ENCODE measurements at places on chromosomes 12 and 14.

GRCh38 chr12:103547929-103548328, 39.1 kb upstream of the STAB2 start:
- DNase-seq: no peak

GRCh38 chr12:57679697-57680096, 14.2 kb upstream of the OS9 start:
- no peak for DNase-seq

- DNase-seq: no peak
Observed at GRCh38 chr12:70427611-70428010, 61.5 kb downstream of the KCNMB4 start.

DNA sequence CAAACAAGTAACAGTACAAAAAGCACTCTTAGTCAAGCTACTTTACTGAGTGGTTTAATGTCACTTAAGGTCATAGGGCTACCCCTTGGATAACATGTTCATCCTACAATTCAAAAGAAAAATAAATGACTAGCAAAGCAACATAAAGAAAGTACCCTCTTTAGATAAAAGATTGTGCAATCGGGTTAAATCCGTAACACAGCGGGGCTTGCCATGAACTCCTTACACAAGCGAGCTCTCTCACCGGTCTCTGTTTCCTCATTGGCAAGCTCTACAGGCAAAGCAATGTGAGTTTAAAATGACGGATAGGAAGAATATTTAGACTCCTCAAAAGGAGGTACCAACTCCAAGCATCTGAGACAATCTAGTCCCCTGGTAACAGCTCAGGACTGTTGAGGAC, 140.6 kb downstream of the EGLN3 start:
- no peak for DNase-seq

GRCh38 chr14:90421632-90422020, 24.8 kb downstream of the CALM1 start:
- DNase-seq: no peak

DNA sequence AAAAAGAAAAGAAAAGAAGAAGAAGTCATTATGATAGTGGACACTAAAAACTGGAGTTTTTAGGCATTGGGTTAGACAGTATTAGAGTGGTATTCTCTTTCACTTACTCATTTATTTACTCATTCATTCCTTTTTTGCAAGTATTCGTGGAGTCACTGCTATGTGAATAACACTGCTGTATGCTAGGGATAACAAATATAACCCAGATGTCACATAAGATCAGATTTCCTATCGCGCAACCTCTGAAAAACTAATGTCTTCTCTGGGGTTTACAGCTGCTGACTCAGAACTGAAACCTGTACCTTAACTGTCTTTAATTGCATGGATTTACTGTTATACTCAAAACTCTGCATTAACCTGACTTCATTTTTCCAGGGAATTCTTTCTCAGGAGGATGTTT, 353.7 kb downstream of the LRIG3 start:
- no peak for DNase-seq

DNA sequence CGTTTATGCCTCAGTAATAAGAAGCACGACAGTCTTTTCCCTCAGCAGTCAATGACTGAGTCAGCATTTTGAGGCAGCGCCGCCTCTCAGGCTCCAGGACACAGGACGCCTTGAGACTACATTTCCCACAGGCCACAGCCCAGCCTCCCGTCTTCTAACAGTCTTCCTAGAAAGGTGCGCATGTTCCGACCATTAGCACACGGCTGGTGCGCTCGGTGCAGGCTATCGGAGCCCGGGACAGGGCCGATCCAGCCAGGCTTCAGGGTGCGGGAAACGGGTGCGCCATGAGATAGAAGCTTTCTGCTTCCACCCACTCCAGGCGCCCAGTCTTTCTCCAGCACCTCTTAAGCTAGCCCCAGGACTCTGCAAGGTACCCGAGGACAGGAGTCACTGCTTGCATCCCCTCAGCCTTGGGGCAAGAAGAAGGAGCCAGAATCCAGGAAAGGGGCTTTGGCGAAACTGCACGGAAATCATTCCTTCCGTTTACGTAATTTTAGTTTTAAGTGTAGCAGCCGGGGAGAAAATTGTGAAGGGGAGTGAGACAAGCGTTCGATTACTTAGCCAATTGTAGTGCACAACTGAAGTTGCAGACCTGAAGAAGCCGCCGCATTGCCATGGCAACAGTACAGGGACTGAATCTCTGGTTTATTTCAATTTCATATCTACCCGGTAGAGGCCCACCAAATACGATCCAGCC, 54.0 kb downstream of the ZNF641 start:
- DNase-seq: no peak

DNA sequence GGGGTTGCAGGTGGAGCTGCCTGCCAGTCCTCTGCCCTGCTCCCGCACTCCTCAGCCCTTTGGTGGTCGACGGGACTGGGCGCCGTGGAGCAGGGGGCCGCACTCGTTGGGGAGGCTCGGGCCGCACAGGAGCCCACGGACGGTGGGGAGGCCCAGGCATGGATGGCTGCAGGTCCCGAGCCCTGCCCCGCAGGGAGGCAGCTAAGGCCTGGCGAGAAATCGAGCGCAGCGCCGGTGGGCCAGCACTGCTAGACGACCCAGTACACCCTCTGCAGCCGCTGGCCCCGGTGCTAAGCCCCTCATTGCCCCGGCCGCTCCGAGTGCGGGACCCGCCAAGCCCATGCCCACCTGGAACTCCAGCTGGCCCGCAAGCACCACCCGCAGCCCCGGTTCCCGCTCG, 221.8 kb downstream of the BTG1 start:
- no peak for DNase-seq

GRCh38 chr12:6435961-6436715, 8.6 kb upstream of the CD27 start:
- DNase-seq: no peak

DNA sequence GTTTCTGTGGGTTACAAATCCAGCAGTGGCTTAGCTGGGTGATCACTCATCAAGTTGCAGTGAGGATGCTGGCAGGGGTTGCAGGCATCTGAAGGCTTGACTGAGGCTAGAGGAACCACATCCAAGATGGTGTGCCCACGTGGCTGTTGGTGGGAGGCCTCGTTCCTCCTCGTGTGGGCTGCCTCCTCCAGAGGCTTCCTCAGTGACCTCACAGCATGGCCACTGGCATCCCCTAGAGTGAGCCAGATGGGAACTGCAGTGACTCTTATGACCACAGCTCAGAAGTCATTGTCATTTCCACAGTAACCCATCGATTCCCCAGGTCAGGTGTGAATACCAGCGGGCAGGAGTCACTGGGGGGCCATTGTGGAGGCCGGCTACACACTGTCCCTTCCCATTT, 17.8 kb downstream of the AACS start:
- DNase-seq: no peak

- no peak for DNase-seq
Observed at GRCh38 chr12:119456824-119457223, 122.3 kb downstream of the CCDC60 start.

- no peak for DNase-seq
Observed at GRCh38 chr12:91781114-91781513, 364.5 kb downstream of the BTG1 start.

DNA sequence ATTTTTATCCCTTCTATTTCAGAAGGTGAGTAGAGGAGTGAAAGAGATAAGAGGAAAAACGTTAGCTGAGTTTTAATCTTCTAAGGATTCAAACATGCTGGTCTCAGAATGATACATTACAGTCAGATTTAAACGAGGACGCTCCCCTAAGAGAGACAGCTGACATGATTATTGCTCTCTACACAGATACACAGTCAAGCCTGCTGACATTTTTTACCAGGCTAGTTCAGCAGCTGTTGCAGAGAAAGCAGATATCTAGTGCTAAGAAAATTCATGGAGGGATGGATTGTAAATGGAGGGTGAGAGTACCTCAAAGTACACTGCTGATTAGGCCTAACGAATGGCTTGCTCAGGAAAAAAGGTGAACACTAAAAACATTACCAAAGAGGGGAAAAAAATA, 31.9 kb upstream of the SOS2 start:
- no peak for DNase-seq

GRCh38 chr14:32047791-32048190, 29.3 kb upstream of the ARHGAP5 start:
- no peak for DNase-seq

DNA sequence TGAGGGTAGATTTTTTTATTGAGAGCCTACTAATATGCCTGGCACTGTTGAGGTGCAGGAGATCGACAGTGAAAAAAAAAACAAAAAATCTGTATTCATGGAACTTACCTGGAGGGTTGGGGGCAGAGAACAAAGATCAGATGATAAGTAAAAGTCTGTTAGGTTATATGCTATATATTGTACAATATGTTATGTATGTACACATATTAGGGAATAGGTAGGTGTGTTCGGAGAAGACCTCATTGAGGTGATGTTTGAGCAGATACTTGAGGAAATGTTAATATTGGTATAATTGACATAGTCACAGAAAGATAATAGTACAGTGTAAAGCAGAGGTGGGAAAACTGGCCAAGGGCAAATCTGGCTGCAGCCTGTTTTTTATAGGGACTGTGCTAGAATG, 5.6 kb downstream of the ARF6 start:
- DNase-seq: no peak

- DNase-seq: no peak
Observed at GRCh38 chr14:84789012-84789411, 740.9 kb upstream of the FLRT2 start.

DNA sequence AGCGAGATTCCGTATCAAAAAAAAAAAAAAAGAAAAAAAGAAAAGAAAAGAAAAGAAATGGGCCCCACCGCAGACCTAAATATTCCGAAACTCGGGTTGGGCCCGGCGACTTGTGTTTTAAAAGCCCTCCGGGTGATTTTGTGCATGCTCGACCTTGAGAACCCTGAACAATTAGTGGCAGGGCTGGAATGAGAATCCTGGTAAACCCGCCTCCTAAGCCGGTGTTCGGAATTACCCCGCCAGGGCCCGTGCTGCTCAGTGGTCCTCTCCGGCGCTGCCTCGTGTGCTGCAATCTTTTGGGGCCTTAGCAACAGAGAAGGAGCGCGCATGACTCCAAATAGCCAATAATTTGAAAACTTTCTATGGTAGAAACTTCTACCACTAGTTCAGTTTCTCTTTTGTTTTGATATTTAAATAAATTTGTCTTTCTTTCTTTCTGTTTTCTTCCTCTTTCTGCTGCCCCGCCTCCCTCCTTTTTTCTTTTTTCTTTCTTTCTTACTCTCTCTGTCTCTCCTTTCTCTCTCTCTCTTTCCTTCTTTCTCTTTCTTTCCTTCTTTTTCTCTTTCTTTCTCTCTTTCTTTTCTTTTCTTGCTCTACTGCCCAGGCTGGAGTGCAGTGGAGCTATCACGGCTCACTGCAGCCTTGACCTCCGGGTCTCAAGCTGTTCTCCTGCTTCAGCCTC, 1.5 kb upstream of the GALNT6 start:
- no peak for DNase-seq

GRCh38 chr14:56338674-56339073, 220.5 kb downstream of the PELI2 start:
- DNase-seq: no peak

DNA sequence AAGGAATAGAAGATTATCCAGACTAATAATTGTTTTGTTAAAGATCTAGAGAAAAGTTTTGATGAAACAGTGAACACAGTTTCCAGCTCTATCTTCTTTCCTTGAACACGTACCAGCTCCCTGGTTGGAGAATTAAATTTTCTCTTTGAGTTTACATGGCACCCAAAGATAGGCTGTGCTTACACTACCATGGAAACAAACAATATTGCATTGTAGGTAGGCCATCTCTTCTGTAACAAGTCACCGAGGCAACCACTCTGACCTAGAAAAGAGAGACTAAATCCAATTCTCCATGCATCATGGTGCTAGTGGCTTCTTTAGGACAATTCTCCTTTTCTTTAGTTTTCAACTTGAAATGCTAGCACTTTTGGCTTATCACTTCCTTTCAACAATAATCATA, 9.9 kb downstream of the BMAL2 start:
- no peak for DNase-seq

DNA sequence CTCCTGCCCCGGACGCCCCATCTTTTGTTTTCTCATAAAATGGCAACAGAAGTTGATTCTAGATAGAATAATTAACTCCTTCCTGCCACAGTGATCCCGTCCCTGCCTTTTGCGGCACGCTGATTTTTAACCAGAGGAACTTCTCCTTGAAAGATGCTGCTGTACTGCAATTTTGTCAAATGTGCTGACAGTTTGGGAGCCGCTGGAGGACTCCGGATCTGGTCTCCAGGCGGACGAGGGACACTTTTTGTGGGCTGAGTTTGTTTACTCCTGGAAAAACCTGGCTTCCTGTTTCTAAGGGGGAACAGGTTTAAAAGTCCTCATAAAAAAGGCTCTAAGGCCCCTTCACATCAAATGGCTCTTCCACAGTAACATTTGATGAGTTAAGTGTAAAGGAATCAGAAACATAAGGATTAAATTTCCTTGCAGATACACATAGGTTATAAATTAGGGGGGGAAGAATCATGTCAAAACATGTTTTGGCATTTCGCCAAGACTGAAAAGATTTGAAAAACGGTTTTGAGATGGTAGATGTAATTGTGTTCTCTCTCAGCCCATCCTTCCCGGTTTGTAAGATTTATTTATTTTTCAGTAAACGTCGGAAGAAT, 15.5 kb downstream of the FZD10 start:
- no peak for DNase-seq

GRCh38 chr12:113932381-113933196, 33.5 kb downstream of the RBM19 start:
- no peak for DNase-seq

DNA sequence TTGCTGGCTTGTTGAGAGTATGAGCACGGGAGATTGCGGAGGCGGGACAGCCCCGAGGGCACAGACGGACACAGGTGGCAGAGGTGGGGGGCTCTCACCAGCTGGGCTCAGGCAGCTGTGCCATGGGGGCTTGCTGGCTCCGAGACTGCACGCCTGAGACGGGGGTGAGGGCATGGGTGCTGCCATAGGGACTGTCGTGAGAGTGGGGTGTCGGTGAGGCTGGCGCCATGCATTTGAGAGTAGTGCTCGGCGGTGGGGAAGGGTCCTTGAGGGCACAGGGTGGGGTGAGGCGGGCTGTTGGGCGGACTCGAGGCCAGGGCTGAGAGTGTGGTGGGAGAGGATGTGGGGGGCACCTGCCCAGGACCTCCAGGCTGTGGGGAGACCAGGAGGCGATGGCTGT, 40.7 kb upstream of the TEX22 start:
- DNase-seq: no peak

- DNase-seq: no peak
Observed at GRCh38 chr14:71693381-71693780, 238.8 kb upstream of the RGS6 start.

GRCh38 chr12:104579718-104580495, 123.2 kb downstream of the CHST11 start:
- DNase-seq: no peak

DNA sequence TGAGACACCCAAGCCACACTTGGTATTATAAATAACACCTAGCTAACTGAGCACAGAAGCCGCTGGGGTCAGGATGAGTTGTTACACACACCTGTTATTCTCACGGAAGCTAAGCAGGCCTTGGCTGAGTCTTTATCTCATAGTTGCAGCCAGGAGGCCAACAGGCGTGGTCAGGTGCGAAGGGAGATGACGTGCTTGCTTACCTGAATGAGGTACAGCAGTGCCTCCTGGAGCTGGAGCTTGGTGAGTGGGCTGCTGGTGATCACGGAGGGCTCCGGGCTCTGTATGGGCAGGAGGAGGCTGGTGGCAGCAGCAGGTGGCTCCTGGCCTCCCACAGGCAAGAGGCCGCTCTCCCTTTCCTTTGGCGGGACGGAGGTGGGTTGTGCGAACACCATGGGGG, 30.4 kb upstream of the CACNA2D4 start:
- no peak for DNase-seq

GRCh38 chr12:73225941-73226340, 953.8 kb downstream of the TRHDE start:
- no peak for DNase-seq
